HFFc6 (cell line): ENCODE measurements at places on chromosomes 16 and 17. TPM values are rescaled to one million over a fixed set of nuclear protein-coding genes. Genes with fewer than 3 reads are reported as not detected.
A peak's percentile ranks its signal among the peaks of the same experiment; 100 is the strongest.

- peaks cover 5% of the 10 kb centered on the region; the same call in 1 of the 2 replicates for H3K27me3 ChIP-seq
- no peak for DNase-seq
- no peak overlapping the region for H3K4me3 ChIP-seq
- H3K27ac ChIP-seq = no peak overlapping the region
- peaks cover 25% of the 10 kb centered on the region; the same call in 1 of the 2 replicates for H3K4me1 ChIP-seq
Observed at GRCh38 chr17:14621826-14622614, 321.1 kb downstream of the HS3ST3B1 start.

DNA sequence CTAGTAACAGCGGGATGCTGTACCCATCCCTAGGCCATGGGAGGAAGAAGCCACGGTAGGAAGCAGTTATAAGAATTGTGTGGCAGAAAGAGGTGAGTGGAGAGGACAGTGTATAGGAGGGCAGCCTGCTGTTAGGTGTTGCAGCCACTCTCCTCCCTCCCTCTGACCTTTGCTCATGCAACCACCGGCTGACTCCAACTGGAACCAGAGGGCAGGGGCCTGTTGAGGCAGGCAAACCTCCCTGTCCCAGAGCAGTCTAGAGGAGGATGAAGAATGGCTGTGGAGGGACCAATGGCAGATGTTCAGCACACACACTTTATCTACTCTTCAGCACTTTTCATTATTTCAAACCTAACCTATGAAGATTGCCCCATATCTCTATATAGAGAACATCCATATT is 2.2 kb downstream of the TXNL4B start:
- peak overlapping the region; percentile 46; the same call in 1 of the 2 replicates for H3K4me3 ChIP-seq
- peaks cover 17% of the 10 kb centered on the region for H3K36me3 ChIP-seq
- H3K27me3 ChIP-seq = peaks cover 4% of the 10 kb centered on the region
- no peak overlapping the region for H3K27ac ChIP-seq

DNA sequence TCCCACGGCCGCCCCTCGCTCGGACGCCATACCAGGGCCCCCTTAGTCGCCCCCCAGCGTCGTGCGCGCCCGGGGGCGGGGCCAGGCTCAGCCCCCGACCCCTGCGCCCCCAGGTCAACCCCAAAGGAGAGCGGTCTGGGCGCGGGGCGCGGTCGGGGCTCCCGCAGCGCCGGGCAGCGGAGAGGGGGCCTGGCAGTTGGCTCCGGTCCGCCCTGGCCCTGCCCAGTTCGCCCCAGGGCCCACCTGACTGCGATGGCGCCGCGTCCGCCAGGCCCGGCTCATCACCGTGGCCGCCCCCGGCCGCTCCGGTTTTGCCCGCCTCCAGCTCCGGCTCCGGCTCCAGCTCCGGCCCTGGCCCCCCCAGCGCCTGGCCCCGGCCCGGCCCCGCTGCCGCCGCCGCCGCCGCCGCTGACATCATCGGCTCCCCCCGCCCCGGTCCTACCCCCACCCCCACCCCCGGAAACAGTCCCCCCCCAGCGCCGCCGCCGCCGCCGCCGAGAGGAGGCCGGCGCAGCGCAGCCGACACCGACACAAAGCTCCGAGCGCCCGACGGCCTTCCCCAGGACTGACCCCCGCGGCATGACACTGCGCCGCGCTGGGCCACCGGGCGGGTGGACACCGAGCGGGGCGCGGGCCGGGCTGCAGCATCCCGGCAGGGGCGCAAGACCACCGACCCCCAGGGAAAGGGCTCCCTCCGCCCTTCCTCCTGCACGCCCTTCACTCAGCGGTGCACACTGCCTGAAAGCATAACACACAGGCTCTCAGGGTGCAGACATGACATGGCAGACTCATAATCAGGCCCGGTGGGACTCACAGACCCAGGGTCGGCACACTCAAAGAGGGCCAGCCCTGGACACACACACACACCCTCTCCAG is at the start of gene ZBTB4:
ZBTB4 (minus strand) TSS at position 419 of the 876 bp plus-strand sequence. CDS start 12,830 bp downstream, outside the sequence.
- H3K36me3 ChIP-seq = peaks cover 8% of the 10 kb centered on the region
- peak within 1 kb of the TSS; percentile 96 for H3K4me3 ChIP-seq
- peak within 1 kb of the TSS; percentile 96 for H3K27ac ChIP-seq
- peak; percentile 17 for DNase-seq

GRCh38 chr16:81650982-81651562 is 128.0 kb upstream of the PLCG2 start:
- H3K36me3 ChIP-seq = peaks cover 5% of the 10 kb centered on the region; the same call in 1 of the 2 replicates
- no peak overlapping the region for H3K27ac ChIP-seq
- H3K27me3 ChIP-seq = peaks cover 2% of the 10 kb centered on the region

- H3K27ac ChIP-seq = no peak overlapping the region
- H3K36me3 ChIP-seq = no peaks in the 10 kb centered on the region
- H3K27me3 ChIP-seq = peaks cover 25% of the 10 kb centered on the region
- no peak for DNase-seq
- H3K4me3 ChIP-seq = no peak overlapping the region
Observed at GRCh38 chr17:39579318-39580081, 28.2 kb downstream of the NEUROD2 start.

GRCh38 chr17:50865060-50865867 is 890 bp downstream of the TOB1 start:
- H3K4me3 ChIP-seq = peak overlapping the region; percentile 100
- H3K4me1 ChIP-seq = peaks cover 41% of the 10 kb centered on the region
- peak; percentile 10 for DNase-seq
- peaks cover 6% of the 10 kb centered on the region; the same call in 1 of the 2 replicates for H3K27me3 ChIP-seq

DNA sequence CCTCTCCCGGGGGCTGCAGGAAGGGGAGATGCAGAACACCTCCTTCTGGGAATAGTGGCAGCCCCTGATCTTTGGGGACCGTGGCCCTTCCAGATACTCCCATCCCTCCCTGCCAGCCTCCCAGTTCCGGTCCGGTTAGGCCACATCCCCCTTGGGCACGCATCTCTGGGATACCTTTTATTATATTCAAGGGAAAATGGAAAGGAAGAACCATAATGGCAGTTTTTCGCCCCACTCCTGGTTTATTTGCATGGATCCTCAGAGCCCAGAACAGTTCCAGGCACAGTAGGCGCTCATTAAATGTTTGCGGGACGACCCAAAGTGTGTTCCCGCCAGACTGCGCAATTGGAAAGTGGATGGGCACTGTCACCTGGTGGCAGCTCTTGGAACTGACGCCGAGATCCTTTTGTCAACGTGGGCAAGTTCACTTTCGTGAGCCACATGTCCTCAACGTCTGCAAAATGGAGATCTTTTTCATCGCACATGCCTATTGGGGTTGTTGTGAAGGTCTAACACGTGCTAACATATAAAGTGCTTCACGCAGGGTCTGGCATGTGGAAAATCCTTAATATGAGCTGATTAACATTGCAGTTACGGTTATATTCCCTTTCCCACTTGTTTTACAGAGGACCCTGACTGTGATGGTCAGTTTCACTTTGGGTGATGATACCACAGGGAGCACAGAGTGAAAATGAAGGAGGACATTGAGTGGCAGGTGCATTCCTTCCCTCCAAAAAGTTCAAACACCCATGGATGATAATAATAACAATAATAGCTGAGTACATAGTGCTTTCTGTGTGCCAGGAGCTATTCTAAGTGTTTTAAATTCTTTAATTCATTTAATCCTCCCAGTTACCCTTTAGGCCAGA is 1.7 kb upstream of the GPRC5B start:
- peak overlapping the region; percentile 74 for H3K27ac ChIP-seq
- peaks cover 24% of the 10 kb centered on the region for H3K27me3 ChIP-seq
- peak overlapping the region; percentile 78 for H3K4me3 ChIP-seq
- H3K4me1 ChIP-seq = peaks cover 17% of the 10 kb centered on the region
- DNase-seq = peak; percentile 66

GRCh38 chr16:84088695-84089395 is 27.9 kb downstream of the MBTPS1 start:
- peaks cover 1% of the 10 kb centered on the region; the same call in 1 of the 2 replicates for H3K27me3 ChIP-seq
- H3K4me3 ChIP-seq = no peak overlapping the region
- H3K36me3 ChIP-seq = peaks cover 26% of the 10 kb centered on the region; the same call in 1 of the 2 replicates

GRCh38 chr16:53715023-53715384 is 11.0 kb downstream of the FTO start:
- no peak overlapping the region for H3K4me3 ChIP-seq
- no peaks in the 10 kb centered on the region; the same call in 1 of the 2 replicates for H3K27me3 ChIP-seq
- H3K36me3 ChIP-seq = 0 out of 2 replicates have a peak, but pooled peaks cover 4% of the 10 kb centered on the region
- no peak for DNase-seq

GRCh38 chr17:34475296-34475695 is 104.1 kb upstream of the TMEM132E start:
- peaks cover 7% of the 10 kb centered on the region for H3K27me3 ChIP-seq
- no peaks in the 10 kb centered on the region for H3K4me1 ChIP-seq
- no peak overlapping the region for H3K4me3 ChIP-seq
- H3K36me3 ChIP-seq = no peaks in the 10 kb centered on the region
- no peak for DNase-seq

DNA sequence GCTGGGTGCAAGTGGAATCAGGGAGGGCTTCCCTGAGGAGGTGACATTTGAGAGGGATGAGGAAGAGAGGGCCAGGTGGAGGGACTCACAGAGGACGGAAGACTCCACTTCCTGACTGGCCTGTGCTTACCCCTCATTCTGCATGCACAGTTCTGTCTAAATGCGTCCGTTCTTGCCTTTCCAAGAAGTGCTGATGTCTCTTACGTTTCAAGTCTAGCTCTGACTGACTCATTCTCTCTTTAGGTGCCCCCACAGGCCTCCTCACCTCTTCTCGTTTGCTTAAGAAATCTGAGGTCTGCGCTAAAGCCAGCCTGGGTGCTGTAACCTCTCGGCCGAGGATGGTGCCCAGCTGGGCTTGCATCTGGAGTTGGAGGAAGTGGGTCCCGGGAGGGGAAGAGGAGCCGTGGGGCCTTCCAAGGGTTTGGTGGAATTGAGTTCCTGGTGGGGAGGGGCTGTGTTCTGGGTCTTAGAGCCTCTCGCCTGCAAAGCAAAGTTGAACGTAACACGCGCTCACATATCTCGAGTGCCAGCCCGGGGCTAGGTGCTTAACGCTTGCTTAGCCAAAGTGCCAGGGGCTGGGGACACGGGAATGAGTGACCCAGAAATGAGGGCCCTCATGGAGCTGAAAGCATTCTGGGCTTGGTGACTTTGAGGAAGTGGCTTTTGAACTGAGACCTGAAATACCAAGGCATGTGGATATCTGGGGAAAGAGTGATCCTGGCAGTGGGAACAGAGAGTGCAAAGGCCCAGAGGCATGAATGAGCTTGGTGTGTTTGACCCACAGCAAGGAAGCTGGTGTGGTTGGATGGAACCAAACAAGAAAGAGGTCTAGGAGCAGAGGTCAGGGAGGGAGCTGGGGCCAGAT is 4.8 kb downstream of the IL4R start:
- H3K4me1 ChIP-seq = peaks cover 90% of the 10 kb centered on the region
- no peak overlapping the region; the same call in 1 of the 2 replicates for H3K4me3 ChIP-seq
- peaks cover 21% of the 10 kb centered on the region for H3K36me3 ChIP-seq
- DNase-seq = no peak

DNA sequence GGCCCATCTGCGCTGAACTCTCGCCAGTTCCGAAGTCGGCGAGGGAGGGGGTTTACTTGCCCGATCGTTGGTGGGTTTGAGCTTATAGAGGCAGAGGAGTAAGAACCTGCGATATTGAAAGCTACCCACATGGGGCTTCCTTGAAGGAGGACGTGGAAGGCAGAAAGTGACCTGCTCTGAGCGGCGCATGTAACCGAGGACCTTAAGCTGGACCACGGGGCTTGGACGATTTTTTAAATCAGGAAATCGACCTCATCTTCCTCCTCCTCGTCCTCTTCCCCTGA is 2.0 kb downstream of the PRAC2 start:
- no peak overlapping the region for H3K27ac ChIP-seq
- peak overlapping the region; percentile 53; the same call in 1 of the 2 replicates for H3K4me3 ChIP-seq
- DNase-seq = no peak

DNA sequence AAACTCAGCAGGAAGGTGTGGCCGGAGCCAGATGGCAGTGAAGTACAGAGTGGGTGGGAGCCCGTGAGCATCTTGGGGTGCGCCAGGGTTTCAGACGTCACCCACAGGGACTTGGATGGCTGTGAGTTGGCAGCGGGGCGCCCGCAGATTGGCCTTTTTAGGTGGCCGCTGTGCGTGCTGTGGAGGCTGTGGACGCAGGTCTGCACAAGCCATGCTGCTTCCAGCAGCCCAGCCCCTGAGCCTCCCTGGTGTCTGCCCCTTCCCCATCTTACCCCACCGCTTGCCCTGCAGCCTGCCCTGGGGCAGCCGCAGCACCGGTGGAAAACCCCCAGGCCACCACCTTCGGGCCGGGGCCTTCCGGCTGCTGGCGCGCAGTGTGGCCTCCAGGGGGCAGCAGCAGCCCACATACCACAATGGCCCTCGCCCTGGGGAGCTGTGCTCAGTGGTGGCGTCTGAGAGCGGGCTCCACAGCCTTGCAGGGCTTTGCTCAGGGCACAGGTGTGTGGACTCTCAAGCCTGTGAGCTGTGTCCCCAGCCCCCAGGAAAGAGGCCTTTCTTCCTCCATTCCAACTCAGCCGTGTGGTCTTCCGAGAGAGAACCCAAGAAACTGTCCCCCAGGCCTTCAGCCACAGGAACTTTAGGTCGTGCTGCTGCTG is 11.8 kb downstream of the ENDOV start:
- H3K4me3 ChIP-seq = no peak overlapping the region
- DNase-seq = peak; percentile 37
- peaks cover 2% of the 10 kb centered on the region for H3K27me3 ChIP-seq
- H3K36me3 ChIP-seq = no peaks in the 10 kb centered on the region

- DNase-seq = no peak
- H3K27me3 ChIP-seq = no peaks in the 10 kb centered on the region; the same call in none of the 2 replicates
- no peak overlapping the region for H3K27ac ChIP-seq
- no peak overlapping the region for H3K4me3 ChIP-seq
Observed at GRCh38 chr16:11140098-11140375, 116.0 kb downstream of the SOCS1 start.

Gene GUCY2D
- not detected in 3 replicates for total RNA-seq

Gene IRX3
- total RNA-seq = 6.1 and 17.3 TPM in 2 replicates

Gene TENT4B
- total RNA-seq = 19.7 to 20.3 TPM (median 20.0 TPM) in 3 replicates

Gene ACSM5
- not detected in 3 replicates for total RNA-seq

Gene EMP2
- total RNA-seq = 13.6 to 27.6 TPM (median 22.8 TPM) in 3 replicates

Gene TPPP3
- 0.27 to 0.32 TPM in 2 of 3 replicates, not detected in the other for total RNA-seq

Gene TOX3
- not detected in 3 replicates for total RNA-seq

Gene CA5A
- not detected in 3 replicates for total RNA-seq

Gene ACAP1
- 4.0 to 9.2 TPM (median 7.0 TPM) in 3 replicates for total RNA-seq
